T-helper 1 cell (primary cell): ENCODE measurements at places on chromosomes 3 and 15.

DNA sequence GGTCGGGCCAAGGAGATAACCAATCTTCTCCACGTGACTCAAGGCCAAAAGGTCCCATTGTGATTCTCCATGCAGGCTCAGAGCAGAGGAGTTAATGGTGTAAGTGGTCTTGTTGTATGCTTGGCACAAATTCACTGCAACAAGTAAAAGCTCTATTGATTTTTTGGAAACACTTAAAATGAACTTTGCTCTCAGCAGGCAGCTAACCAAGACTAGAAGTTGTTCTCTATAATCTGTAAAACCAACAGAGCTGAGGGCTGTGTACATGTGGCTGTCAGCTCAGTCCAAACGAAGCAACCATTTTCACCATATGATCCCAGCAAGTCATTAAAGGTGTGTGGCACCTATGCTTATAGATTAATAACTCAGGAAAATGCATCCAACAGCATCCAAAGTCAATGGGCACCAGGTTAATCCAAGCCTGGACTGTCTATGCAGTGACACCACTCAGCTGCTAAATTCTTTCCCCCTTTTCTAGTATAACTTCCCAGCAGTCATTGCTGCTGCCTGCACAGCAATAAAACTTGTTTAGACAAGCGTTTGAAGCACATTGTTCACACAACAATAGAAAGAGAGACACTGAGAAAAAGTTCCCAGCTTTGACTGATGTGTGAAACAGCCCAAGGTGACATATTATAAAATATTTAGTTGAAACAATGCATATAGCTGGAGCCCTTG is 603.8 kb upstream of the ADAMTS9 start:
- DNase-seq, result no peak

GRCh38 chr15:77810130-77810571 is 177.4 kb upstream of the LINGO1 start:
- no peak for DNase-seq

- no peak for DNase-seq
Observed at GRCh38 chr3:121998030-121998580, 23.9 kb downstream of the ILDR1 start.

DNA sequence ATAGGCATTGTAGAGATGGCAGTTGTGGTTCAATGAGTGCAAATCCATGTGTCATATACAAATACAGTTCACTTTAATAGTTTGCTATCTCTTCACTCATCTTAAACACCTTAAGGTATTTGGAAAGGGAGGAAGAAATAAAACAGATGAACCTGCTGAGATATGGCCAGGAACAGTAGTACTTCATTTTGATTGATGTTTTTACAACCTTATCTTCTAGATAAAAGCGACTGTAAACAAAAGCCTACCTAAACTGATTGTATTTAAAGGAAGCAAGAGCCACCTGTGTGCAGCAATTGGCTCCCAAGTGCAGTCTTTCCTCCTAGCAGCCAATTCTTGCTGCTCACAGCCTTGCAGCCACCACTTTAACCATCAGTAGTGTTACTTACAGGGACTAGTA is 217.7 kb downstream of the CDIN1 start:
- DNase-seq, result no peak

- DNase-seq, result no peak
Observed at GRCh38 chr3:192122832-192123594, 604.3 kb downstream of the FGF12 start.

GRCh38 chr3:44509393-44509921 is 32.0 kb upstream of the ZNF445 start:
- DNase-seq, result no peak

- no peak for DNase-seq
Observed at GRCh38 chr3:146164071-146164470, 3.1 kb upstream of the PLOD2 start.
